ENCODE measurements at places on chromosomes 12 and 14.

GRCh38 chr12:113678223-113679119 is 206.8 kb upstream of the LHX5 start:
- no peak for DNase-seq

GRCh38 chr12:100497105-100497795 is 23.6 kb downstream of the NR1H4 start:
- no peak for DNase-seq

GRCh38 chr12:69779928-69780327 is 41.3 kb downstream of the RAB3IP start:
- peak; percentile 35 for DNase-seq

GRCh38 chr12:60148831-60149230 is 553.0 kb downstream of the SLC16A7 start:
- peak; percentile 87 for DNase-seq
